ENCODE measurements at places on chromosomes 6 and 20. TPM values are rescaled to one million over a fixed set of nuclear protein-coding genes. Genes with fewer than 3 reads are reported as not detected.

SSTR4 gene
- polyA plus RNA-seq: not detected

DNA sequence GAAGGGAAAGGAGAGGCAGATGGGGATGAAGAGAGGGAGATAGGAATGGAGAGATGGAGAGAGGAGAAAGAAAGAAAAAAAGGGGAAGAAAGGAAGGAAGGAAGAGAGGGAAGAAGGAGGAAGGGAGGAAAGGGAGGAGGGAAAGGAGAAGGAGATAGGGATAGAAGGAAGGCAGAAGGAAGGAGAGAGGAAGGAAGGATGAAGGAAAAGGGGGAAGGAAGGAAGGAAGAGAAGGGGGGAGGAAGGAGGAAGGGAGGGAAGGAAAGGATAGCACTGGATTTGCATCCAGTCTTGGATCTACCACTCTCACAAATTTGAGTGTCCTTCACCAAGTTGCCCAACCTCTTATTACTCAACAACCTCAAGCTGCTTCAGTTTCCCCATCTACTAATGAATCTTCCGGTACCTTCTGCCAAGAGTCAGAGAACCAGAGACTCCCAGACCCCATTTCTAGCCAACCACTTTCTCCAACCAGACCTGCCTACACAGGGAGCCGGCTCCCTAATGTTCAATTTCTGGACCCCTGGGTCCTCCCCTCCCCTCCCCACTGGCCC is 79.7 kb upstream of the FOXP4 start:
- H3K27ac ChIP-seq: no peak overlapping the region
- no peak for DNase-seq
- no peaks in the 10 kb centered on the region for H3K27me3 ChIP-seq

- no peaks in the 10 kb centered on the region for H3K4me1 ChIP-seq
- H3K27me3 ChIP-seq: peaks cover 4% of the 10 kb centered on the region
- no peak for DNase-seq
- H3K36me3 ChIP-seq: no peaks in the 10 kb centered on the region
- H3K4me3 ChIP-seq: no peak overlapping the region
- no peak overlapping the region for H3K27ac ChIP-seq
These were observed 54.9 kb downstream of the ZBTB9 start for GRCh38 chr6:33508935-33509926.

DNA sequence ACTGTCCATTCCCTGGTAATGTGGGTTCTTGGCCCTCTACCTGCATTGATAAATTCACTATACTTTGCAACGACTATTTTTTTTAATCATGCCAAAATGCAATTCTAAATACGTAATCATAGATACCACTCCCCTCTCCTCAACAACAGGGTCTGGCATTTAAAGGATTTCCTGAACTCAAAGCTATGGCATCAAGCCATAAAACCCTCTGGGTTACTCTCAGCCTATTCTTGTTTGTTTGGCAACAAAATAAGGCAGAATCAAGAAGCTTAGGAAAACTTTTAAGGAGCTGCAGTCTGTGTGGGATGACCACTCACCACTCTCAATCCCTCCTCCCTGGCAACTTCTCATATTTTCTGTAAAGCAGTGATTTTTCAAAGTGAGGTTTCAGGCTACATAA is 669.9 kb upstream of the ID4 start:
- H3K36me3 ChIP-seq: no peaks in the 10 kb centered on the region
- H3K27ac ChIP-seq: no peak overlapping the region
- no peak for DNase-seq
- no peak overlapping the region for H3K4me3 ChIP-seq
- H3K4me1 ChIP-seq: no peaks in the 10 kb centered on the region

DNA sequence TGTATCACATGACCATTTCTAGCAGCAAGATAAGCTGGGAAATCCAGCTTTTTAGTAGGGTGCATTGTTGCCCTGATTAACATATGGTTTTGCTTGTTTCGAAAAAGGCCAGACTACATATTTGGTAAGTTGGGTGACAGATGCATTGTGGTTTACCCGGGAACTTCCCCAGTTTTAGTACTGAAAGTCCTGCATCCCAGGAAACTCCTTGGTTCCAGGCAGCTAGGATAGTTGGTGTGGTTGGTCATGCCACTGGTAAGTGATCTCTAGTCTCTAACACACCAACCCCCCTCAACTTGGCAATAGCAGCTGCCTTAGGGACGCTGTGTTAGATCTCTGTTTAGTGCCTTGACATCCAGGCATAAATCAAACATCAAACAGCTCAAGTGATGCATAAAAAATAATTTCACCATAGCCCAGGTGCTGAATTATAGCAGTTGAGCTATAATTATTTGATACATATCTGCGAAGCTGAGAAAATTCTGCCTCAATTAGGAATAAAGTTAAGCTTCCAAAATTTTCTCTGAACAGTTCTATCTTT is 216.5 kb downstream of the TFAP2C start:
- H3K27me3 ChIP-seq: no peaks in the 10 kb centered on the region
- no peaks in the 10 kb centered on the region for H3K4me1 ChIP-seq
- H3K36me3 ChIP-seq: no peaks in the 10 kb centered on the region

DNA sequence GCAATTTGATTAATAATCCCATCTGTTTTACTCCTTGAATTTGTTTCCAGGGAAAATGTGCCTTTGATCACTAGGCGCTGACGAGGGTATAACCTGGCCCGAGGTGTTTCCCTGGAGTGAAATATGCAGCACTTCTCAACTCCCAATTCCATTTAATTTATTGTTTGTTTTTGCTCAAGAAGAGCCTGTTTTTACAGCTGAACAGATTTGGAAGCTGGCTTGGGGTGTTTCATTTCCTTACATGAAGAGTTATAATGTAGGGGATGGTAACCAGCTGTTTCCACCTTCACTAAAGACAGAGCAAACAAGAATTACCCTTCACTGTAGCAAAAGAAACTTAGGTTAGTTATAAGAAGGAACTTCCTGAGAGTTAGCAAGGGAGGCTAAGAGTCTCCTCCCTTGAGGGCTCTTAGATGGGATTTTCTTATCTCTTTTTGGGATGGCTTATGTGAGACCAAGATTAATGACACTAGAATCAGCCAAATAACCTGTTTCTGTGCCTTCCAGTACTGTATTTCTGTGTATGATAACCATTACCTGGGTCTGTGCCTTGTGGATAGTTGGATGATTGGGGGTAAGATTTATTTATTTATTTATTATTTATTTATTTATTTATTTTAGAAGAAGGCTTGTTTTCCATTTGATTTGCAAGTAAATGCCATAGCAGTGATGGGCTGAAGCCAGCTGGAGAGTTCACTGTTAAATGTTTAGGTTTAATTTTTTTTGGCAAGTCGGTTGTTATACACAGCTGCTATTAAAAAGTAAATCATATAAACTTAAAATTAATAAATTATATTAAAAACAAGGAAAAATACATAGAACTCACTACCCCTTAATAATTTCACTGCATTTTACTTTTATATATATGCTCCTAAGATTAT is 162.2 kb upstream of the BMP2 start:
- H3K27me3 ChIP-seq: no peaks in the 10 kb centered on the region
- no peaks in the 10 kb centered on the region for H3K36me3 ChIP-seq
- no peak for DNase-seq
- H3K4me3 ChIP-seq: no peak overlapping the region
- H3K4me1 ChIP-seq: no peaks in the 10 kb centered on the region
- no peak overlapping the region for H3K27ac ChIP-seq

GRCh38 chr6:8181951-8182845 is 79.8 kb upstream of the EEF1E1 start:
- H3K27me3 ChIP-seq: no peaks in the 10 kb centered on the region
- no peaks in the 10 kb centered on the region for H3K36me3 ChIP-seq
- DNase-seq: no peak
- peaks cover 5% of the 10 kb centered on the region for H3K4me1 ChIP-seq
- no peak overlapping the region for H3K4me3 ChIP-seq
- H3K27ac ChIP-seq: no peak overlapping the region

- peaks cover 30% of the 10 kb centered on the region for H3K4me1 ChIP-seq
- peak overlapping the region; percentile 26 for H3K27ac ChIP-seq
- DNase-seq: no peak
- H3K4me3 ChIP-seq: no peak overlapping the region
- H3K36me3 ChIP-seq: no peaks in the 10 kb centered on the region
- H3K27me3 ChIP-seq: no peaks in the 10 kb centered on the region
These were observed 4.2 kb downstream of the UBE2J1 start for GRCh38 chr6:89348372-89348771.

DNA sequence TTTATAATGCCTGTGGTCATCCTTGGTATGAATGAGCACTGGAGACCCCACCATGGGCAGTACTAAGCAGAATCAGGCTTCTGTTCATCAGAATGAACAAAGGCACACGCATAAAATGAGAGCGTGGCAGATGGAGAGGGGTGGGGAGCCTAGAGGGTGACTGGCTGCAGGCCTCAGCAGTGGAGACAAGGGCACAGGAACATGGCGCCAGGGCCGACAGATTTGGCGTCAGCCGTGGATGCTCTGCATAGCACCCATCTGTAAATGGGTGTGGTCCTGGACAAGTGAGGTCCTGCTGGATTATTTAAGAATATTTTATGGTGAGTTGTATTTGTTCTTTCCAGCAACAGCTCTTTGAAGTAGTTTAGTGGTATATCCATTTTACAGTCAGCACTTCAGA is 33.1 kb downstream of the E2F3 start:
- H3K36me3 ChIP-seq: no peaks in the 10 kb centered on the region
- no peak for DNase-seq
- no peaks in the 10 kb centered on the region for H3K4me1 ChIP-seq
- no peaks in the 10 kb centered on the region for H3K27me3 ChIP-seq
- H3K27ac ChIP-seq: no peak overlapping the region
